ENCODE measurements at places on chromosomes 5 and 9.
A peak's percentile ranks its signal among the peaks of the same experiment; 100 is the strongest.

DNA sequence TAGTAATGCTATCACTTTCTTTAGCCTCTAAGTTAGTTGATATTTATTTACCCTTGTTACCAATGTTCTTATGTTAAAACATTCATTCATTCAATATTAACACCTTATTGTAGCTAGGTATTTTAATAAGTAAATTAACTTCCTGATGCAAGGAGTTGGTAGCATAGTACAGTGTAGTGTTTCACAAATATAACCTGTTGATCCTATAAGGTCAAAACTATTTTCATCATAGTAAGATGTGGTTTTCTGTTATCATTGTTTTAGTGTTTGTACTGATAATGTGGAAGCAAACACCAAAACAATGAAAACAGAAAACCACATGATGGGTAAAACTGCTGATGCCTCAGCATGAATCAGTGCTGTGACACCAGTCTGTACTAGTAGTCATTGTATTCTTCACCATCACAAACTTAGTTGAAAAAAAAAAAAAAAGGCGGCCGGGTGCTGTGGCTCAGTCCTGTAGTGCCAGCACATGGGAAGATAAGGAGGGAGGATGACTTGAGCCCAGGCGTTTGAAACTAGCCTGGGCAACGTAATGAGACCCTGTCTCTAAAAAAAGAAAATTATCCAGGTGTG, 36.5 kb downstream of the ZCCHC7 start:
- DNase-seq: no peak

DNA sequence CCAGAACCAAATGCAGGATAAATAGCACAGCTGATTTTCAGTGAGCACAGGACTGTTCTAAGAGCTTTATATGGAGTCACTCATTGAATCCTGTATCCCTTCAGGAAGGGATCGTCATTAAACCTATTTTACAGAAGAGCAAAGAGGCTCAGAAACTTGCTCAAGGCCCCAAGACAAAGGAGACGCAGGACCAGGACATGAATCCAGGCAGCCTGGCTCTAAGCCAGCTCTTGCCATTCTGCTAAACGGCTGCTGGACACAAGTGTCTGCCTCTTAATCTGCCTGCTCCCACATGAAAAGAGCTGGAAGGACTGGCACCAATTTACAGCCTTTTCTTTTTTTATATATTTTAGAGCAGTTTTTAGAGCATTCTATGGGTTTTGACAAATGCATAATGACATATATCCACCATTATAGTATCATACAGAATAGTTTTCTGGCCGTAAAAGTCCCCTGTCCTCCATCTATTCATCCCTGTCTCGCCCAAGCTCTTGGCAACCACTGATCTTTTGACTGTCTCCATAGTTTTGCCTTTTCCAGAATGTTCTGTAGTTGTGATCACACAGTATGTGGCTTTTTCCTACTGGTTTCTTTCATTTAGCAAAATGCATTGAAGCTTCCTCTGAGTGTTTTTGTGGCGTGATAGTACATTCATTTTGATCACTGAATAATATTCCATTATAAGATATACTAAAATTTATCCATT, 37.5 kb downstream of the RETREG1 start:
- no peak for DNase-seq

GRCh38 chr5:5309645-5310044, 112.8 kb upstream of the ICE1 start:
- no peak for DNase-seq

DNA sequence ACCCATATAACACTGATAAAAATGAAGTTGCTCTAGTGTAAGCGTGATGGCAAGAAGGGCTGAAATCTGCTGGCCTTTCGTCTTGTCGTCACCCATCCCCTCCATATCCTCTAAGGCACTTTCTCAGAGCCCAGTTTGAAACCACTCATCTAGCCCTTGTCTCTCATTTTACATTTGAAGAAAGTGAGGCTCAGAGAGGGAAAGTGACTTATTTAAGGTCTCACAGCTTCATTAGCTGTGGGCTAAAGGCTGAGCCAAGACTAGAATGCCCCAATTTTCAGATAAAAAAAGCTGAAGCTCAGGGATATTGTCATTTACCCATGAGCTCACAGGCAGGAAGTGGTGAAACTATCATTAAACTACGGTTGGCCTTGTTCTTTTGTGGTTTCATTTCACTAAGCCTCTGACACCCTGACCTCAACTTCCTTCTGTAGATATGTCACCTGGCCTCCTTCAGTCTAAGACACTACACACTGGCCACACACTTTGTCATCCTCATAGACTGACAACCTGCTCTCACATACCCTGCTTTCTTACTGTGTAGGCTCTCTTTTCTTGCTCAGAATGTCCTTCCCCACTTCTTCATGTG, 176.7 kb upstream of the DMAC1 start:
- peak; percentile 83 for DNase-seq

DNA sequence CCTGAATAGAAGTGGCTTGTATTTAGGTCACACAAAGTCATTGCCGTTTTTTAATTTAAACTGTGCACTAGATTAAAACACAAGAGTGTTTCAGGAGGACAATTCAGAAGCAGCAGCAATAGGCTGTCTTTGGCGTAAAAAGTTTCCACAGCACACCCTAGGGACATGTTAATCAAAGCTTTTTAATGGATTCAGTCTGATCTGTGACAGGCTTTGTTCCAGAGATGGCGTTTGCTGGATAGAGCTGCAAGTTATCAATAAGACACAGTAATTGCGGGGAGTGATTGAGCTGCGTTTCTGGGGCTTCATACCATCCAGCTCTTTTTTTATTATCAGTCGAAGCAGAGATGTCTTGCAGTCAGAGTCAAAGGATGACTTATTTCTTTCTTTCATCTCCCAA, 300.3 kb downstream of the ZNF608 start:
- DNase-seq: no peak

DNA sequence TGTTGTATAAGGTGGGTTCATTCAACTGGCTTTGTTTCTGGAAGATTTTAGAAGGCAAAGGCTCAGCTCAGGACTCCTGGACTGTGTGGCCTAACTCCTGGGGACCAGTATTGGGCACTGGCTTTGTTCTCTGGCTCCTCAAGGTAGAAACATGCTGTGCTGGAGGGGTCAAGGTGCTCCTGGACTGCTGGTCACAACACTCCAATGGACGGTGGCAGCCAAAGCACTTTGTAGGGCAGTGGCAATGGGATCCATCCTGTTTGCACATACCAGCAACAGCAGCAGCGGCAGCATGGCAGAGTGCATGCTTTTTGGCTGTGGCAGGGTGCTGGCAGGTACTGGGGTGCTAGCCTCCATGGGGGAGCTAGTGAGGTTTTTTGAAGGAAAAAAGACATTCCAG, 65.3 kb downstream of the SLCO6A1 start:
- no peak for DNase-seq

DNA sequence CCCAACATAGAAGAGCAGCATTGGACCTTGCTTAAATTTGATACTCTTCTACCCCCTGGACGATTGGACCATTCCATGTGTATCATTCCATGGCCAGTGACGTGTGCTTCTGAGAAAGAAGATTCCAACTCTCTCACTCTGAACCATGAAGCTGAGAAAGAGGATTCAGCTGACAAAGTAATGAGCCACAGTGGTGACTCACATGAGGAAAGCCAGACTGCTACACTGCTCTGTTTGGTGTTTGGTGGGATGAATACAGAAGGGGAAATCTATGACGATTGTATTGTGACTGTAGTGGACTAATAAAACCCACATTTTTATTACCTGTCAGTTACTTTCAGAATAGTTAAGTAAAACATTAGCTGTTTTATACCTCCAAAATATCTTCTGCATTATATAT, 7.5 kb downstream of the HSPA5 start:
- no peak for DNase-seq

- no peak for DNase-seq
These were observed 17.3 kb downstream of the ARPC5L start for GRCh38 chr9:124879226-124879625.

DNA sequence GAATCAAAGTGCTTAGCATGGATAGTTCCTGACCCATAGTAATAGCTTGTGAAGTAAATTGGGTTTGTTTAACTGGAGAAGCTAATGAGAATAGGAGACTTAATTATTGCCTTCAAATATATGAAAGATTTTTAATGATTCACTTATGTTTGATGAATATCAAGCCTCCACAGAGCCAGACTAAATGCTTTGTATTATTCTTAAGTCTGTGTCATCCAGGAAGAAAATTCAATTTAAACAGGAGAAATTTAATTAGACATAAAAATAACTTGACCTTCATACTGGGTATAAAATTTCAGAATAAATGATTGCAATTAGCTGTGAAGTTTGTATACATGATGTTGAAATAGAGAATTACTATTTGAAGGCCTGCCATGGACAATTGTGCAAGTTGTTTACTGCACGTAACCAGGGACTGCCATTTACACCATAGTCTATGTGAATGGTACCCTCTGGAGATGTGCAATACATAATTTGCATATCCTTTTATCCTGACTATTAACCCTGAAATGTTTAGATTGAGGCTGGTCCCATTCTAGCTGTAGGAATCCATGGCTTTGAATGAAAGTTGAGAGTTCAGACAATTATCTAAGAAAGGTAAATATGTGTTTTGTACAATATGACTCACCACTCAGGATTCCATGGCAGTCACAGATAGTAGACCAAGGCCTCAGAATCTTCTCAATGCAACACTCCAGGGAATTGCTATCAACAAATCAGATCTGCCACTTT, 133.5 kb upstream of the IL12B start:
- no peak for DNase-seq

DNA sequence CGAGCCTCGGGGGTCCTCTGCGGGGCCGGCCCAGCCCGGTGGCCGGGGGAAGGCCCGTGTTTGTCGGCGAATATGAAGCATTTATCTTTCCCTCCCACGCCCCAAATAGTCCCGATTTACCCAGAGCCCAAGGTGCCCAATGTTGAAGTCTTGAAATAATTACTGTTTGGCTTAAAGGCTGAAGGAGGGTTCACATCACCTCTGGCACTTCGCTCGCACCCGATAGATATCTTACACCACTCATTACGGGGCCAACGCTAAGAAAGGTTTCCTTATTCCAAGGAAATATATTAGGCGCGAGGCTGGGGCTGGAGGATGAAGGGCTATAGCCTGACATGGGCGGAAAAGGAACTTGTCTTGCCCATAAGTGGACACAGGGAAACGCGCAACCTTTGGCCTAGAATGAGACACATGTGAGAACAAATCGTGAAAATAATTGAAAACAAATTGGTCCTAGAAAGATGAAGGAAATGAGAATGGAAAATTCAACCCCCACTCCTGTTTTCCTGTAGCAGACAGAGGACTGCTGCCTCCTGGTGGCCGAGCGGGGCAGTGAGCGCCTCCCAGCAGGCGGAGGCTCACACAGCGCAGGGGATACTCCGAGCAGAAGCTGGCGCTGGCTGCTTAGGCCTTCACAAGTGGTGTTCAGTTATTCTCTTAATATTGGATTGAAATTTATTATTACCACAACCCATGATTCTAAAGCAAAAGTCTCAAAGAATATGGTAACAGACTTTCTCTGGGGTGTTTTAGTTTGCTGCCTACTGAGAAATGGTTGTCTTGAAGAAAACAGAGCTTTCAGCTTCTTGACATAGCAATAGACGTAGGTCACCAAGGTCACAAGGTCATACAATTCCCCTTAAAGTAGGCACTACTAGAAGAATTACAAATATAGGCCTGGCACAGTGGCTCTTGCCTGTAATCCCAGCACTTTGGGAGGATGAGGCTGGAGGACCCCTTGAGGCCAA, 7.9 kb downstream of the CCL21 start:
- peak; percentile 84 for DNase-seq

DNA sequence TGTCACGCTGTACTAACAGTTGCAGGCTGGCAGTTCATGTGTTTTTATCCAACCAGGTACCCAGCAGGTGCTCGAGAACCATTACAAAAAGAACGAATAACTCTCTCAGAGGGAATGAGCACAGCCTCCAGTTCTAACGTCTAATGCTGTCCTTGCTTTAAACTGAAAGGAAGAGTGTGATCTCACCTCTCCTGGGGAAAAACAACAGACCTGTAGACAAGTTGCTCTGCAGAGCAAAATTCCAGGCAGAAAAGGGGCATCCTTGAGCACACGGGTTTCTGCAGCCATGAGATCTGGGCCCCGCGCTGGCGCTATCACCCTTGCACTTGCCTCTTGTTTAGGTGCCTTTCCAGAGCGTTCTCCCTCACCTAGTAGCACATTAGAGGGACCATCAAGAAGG, 92.5 kb upstream of the DNAH5 start:
- no peak for DNase-seq

DNA sequence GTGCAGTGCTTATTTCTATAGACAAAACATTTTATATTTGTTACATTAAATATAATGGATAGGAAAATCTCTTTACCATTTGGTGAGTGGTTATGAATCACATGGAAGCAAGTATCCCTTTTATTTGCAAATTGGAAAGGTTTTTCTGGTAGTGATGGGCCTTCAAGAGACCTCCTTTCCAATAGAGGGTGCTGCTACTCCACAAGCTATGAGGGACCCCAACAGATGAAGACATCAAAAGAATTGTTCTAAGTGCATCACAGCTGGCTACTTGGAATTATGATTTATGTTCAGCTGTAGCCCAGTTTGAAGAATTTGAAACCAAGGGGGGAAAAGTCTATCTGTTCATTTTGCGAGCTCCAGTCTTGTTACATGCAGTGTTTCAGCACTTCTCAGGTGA, 493.7 kb upstream of the SGCD start:
- peak; percentile 3 for DNase-seq

GRCh38 chr5:122099060-122099790, 21.2 kb upstream of the LOX start:
- no peak for DNase-seq

- no peak for DNase-seq
These were observed 541.4 kb downstream of the CSNK1G3 start for GRCh38 chr5:124053340-124053739.

Measured in CD4-positive, alpha-beta T cell treated with Interleukin-2 at 100 ng/mL for 4 hours (primary cell).